ENCODE measurements at places on chromosomes 6 and 20.

DNA sequence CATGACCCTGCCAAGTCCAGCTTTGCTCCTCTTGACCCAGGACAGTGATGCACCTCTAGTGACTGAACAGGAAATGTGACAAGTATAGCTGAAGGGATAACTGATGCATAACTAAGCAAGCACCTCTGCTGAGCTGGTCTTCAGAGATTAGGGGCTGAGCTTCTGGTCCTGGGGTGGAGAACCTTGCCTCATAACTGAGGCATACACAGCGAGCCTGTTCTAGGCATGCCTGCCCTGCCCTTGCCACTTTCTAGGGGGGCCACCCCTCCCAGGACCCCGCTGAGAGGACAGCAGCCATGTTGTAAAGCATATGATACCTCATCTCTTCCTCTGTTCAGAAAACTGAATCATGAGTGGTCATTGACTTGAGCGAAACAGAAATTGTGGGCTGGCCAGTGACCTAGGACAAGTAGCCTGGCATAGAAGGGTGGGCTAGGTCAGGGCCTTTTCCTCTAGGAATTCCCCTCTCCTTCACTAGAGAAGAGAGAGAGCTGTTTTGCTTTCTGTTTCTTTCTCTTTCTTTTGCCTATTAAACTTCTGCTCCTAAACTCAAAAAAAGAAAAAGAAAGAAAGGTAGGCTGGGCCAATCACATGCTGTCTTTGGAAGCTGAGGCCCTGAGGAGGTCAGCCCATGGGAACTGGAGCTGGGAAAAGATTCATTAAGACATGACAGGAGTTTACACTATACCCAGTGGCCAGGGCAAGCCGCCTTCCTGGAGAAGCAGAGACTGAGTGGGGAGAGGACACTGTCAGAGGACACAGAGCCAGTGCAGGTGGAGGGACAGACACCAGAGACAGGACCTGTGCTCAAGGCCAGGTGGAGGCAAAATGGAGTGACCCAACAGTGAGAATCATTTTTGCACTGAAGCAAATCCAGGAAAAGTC, 23.1 kb downstream of the ALDH5A1 start:
- no peak for DNase-seq

GRCh38 chr20:62010551-62011402, 54.9 kb downstream of the TAF4 start:
- DNase-seq, result peak; percentile 12

- DNase-seq, result no peak
These were observed 16.5 kb downstream of the ACTR5 start for GRCh38 chr20:38764567-38765318.

- no peak for DNase-seq
These were observed 58.2 kb upstream of the IL20RA start for GRCh38 chr6:137102851-137103492.

Data from NCI-H1105 (cell line).